ENCODE measurements at places on chromosomes 2 and 18.

GRCh38 chr2:26144953-26145680 is 27.8 kb upstream of the GAREM2 start:
- peak; percentile 40 for DNase-seq

GRCh38 chr2:163306647-163307046 is 429.2 kb downstream of the FIGN start:
- DNase-seq, result no peak

GRCh38 chr2:133483181-133483580 is 85.1 kb downstream of the NCKAP5 start:
- no peak for DNase-seq

DNA sequence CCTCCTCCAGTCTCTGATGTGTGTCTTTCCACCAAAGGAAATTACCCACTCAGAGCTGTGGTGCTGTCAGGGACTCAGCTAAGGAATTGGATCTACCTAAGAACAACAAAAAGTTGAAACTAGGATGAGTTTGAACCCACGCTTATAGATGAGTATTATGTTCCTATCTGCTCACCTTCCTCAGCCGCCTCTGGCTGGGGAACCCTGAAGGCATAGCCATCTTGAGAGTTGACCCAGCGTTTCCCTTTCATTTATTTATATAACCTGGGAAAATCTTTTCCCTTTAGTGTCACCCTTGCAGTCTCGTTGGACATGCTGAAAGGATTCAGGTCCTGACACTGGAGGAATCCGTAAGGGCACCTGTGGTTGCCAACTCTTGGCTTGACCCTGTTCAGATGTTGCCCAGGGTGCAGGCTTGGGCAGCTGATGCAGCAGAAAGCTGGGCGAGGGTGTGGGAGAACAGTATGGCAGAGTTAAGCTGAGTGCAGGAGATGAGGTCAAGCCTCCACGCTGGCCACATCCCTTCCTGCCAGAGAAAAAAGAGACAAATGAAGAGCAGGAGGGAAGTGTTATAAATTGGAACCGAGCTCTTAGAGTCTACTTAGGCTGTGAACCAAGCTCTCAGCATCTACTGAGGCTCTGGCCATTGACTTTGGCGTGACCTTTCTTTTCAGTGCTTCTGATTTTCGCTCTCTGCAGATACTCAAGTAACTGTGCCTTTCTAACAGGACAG is 1.9 kb downstream of the CDH20 start:
- no peak for DNase-seq

DNA sequence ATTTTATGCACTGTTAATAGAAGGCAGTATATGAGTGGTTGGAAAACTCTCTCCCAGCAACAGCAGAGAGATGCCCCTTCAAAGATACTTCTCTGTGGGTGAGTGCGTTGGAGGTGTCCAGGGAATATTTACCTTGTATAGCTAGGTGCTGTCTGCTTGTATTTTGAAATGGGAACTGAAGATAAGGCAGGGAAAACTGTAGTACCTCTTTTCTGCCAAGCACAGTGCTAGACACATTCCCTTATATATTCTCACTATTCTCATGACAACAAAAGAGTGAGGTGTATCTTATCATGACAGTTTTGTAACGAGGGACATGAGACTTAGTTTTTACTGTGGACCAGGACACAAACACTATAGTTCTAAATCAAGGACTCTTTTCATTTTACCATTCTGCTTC is 2.1 kb downstream of the TTC39C start:
- no peak for DNase-seq

- no peak for DNase-seq
Observed at GRCh38 chr2:182240862-182241371, 185.9 kb downstream of the PDE1A start.

DNA sequence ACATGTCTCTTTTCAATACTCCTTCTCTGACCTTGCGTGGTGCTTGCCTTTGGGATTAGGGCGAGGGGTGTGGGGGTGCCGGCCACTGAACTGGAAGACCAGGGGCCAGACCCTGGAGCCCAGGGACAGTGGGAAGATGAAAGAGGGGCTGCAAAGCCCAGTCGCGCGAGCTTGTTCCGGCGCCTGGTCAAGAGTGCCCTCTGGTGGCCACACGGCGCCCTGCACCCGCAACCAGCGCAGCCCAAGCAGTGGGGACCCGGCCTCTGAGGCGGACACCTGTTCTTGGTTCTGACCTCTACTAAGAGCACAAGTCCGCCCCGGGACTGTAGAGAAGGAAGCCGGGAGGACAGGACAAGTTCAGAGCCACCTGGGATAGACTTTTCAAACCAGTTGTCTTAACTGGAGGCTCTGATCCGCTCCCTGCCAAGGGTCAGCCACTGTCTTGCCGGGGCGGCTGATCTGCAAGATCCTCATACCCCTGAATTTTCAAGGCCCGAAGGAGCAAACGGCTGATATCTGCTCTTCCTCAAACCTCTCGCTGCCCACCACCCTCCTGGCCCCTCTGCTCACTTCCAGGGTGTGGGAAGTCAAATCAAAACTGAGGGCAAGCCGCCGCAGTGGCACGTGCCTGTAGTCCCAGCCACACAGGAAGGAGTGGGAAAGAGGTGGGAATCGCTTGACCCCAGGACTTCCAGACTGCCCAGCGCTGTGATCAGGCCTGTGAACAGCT is 14.9 kb upstream of the MSH6 start:
- peak; percentile 58 for DNase-seq

Data from activated naive CD4-positive, alpha-beta T cell (primary cell).